ENCODE measurements at places on chromosomes 3 and 15.

GRCh38 chr15:100098705-100099104 is 243.1 kb downstream of the ADAMTS17 start:
- DNase-seq = no peak

DNA sequence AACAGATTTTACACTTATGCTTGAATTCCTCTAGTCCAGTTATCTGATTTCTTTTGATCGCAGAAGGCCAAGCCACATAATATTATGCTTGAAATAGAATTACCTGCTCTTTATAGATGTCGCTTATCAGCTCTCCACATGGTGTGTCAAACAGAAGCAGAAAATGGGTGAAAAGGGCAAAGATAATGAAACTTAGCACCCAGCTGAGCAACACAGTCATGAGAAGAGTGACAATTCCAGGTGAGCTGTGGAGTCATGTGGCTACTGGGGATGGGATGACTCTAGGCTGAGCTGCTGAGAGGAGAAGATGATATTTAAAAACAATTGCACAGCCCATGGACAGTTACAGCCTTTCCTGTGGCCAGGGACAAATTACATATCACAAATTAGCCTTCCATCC is 398.7 kb upstream of the PDZRN3 start:
- DNase-seq = no peak

DNA sequence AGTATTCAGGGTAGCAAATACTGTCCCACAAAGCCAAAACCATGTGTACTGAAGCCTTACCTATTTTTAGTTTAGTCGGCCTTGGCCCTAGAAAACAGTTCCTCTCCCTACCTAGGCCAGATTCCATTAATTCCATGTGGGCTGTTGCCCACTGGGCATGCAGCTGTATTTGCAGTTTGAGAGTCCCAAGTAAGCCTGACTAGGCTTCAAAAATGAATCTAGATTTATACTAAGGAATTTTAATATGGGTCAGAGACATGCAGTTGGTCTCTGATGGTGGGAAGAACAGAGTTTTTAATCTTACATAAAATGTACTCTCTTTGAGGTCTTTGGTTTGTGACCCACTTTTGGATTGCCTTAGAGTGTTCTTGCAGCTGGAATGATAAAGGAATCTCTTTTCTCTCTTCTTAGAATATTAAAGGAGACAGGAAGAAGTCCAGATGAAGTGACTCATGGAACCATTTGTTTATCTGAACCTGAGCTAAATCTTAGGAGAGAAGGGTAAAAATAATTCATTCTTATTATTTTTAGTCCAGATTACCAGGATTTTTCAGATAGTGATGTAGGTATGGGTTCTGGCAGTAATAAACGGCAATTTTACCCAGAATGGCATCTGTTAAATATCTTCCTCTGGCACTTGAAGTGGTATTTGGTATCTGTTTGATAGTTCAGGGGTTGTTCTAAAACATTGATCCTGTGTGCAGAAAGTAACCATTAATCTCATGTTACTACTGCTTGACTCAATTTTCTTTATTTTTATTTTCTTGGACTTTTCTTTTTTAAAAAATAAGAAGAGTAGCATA is 33.8 kb downstream of the GLCE start:
- DNase-seq = no peak

DNA sequence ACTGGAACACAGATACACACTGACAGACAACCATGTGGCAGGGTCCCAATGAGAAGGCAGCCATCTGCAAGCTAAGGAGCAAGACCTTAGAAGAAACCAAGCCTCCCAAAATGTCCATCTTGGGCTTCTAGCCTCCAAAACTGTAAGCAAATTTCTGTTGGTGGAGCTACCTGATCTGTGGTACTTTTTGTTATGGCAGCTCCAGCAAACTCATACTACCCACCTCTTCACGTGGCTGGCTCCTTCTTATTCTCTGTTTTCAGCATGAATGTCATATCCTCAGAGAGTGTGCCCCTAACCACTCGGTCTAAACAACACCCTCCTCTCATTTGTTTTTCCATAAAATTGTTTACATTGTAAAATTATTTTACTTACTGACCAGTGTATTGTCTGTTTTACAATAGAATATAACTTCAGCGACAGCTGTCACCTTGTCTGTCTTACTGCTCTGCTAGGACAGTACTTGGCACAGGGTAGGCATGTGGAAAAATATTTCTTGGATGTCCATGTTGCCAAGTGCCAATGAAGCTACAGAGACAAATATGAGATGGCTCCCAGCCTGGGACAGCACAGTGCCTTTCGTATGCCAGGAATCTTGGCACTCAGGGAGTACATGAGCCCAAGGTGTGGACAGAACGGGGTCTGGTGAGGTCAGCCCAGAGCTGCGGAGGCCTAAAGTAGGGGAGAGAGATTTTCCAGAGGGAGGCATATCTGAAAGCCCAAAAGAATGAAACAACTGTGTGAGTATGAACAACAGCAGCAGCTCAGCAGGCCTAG is 17.4 kb upstream of the SLC25A36 start:
- DNase-seq = no peak

GRCh38 chr15:75211436-75212199 is 9.9 kb downstream of the C15orf39 start:
- no peak for DNase-seq

DNA sequence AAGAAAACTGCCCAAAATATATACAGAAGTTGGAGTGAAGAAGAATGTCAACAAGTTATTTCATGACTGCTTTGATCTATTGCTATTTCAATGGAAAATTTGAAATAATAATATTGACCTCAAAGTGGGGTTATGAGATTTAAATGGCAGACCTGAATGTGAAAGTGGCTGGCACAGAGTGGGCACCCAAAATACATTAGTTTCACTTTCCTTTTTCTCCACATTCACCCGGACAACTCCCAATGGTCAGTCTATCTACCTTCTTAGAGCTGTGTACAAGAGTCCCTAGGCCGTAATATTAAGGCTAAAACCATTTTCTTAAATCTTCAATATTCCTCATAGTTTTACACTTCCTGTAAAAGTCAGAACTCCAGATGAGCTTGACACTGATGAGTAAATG is 61.6 kb upstream of the ETV5 start:
- no peak for DNase-seq

GRCh38 chr3:1117843-1118473 is 25.1 kb downstream of the CNTN6 start:
- DNase-seq = no peak

DNA sequence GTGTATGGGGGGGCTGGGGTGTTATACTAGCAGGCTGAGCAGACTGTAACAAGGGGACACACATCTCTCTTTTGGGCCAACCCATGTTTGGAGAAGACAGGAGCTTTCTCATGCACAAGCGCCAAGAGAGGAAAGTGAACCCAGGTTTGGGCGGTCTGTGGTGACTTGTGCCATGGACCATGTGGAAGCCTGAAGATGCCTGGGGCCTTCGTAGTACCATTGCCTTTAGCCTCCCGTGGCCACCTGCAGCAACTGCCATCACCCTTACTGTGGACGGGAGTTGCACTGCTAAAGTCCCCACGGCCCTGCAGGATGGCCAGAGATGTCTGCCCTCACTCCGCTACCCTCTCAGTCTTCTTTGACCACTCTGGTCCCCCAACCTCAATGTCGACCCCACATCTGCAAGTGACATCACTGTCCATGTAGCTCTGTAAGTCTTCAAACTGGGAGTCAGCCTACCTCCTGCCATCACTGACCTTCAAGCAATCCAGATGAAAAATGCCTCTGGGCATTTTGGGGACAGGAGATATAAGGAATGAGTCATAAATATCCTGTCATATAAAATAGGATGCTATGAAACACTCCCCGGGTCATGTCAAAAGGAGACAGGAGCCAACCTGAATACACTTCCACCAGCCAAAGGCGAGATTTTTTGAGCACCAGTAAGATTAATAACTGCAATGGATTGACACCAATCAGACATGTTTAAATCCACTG is 74.7 kb upstream of the C15orf39 start:
- no peak for DNase-seq

- no peak for DNase-seq
Observed at GRCh38 chr3:64008487-64009351, 14.6 kb downstream of the PSMD6 start.

DNA sequence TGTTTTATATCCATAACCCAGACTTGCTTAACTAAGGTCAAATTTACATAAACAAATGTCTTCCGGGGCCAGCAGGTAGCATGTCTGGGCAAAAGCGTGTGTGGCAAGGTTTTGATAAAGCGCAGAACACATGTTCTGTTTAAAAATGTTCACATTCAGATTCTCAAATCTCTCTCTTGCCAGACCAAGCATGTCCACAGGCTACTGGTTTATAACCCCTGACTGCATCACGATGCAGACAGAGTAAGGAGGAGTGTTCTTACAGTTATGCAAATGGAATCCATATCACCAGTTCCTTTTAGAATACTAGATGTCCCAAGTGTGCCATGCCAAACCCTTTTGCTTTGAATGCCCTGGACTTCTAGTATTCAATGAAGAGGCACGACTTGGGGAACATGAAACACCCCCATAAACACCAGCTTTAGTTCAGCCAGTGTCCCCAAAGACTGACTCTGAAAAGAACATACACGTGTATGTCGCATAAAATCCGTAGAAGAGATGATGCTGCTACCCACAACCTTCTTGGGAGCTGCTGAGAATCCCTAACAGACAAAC is 412.0 kb downstream of the CNTN4 start:
- DNase-seq = no peak

- no peak for DNase-seq
Observed at GRCh38 chr3:150220799-150221198, 187.3 kb upstream of the TSC22D2 start.

- DNase-seq = no peak
Observed at GRCh38 chr3:185062191-185062590, 90.7 kb downstream of the C3orf70 start.

DNA sequence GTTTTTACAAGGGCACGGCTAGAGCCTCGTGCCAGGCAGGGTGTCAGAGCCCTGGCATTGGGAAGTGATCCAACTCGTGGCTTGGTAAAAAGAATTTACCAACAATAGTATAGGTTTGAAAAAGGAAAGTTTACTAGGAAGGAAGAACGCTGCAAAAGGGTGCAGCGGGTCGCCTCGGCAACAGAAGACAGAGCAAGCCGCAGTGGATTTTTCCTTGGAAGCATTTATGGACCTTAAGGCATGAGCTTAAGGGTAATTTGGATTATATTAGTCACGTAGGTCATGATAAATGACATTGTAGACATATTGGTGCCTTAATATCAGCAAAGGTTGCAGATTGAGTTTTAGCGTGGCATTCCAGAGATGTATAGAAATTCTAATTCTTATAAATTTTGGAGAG is 163.4 kb upstream of the PPP2R3A start:
- no peak for DNase-seq

GRCh38 chr3:56055546-56055945 is 412.7 kb downstream of the ERC2 start:
- no peak for DNase-seq

DNA sequence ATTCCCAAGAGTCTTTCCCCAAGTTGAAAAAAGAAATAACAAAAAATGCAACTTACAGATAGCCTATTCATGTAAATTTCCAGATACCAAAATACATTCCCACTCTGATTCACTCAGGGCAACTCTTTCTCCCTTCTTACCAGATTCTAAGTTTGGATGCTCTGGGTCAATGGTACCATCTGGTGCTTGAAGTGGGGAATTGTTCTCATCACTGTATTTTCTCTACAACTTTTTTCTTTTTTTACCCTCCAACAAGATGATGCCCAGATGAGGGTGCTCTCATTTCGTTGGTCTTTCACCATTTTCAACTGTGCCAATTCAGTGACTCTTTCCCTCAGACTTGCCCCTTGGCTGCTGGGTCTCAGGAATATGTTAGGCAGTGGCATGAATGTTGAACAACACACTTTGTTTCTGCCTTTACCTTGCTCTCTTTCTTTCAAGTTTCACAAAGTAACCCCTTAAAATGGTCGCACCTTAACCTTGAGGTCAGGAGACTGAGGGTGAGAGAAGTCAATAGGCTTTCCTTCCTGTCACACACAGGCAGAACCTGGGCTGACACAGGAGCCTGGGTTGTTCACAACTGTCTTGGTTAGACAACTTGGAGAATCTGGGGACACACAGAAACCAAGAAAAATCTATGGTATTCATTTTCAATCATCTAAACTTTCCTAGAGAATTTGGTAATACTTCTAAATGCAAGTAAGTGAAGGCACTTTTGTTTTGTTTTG is 330.7 kb upstream of the SLCO3A1 start:
- DNase-seq = no peak

DNA sequence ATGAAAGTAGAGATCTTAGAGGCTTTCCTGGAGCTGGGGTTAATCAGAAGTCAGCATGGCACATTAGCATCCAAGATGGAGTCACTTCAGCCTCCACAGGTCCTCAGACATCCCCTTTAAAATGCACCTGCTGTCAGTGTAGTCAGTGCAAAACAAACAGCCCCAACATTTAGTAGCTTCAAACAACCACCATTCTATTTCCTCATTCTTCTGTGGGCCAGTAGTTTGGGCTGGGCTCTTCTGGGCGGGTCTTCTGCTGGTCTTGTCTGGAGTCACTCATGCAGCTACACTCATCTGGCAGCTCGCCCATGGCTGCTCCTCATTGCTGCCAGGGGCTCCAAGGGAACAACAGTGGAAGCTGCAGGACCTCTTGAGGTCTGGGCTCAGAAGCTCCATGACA is 99.9 kb downstream of the TLE3 start:
- no peak for DNase-seq

GRCh38 chr3:79257791-79258190 is 510.0 kb downstream of the ROBO1 start:
- DNase-seq = no peak

GRCh38 chr15:78761020-78761419 is 50.2 kb downstream of the ADAMTS7 start:
- no peak for DNase-seq

- no peak for DNase-seq
Observed at GRCh38 chr3:23985747-23986544, 40.9 kb downstream of the NR1D2 start.

DNA sequence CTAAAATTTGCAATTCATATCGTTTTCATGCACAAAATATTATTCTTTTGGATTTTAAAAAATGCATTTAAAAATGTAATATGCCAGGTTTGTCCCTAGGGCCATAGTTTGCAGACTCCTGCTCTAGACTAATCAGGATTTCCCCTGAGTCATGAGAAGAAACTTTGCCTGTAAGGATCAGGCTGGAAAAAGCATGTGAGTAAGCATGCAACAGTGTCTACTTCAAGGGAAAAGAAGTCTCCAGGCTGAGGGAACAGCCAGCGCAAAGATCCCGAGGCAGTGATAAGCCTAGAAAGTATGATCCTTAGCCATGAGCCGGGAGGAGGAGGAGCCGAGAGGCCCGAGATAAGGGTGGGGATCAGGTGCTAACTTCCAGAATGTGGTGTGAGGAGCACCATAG is 382.8 kb upstream of the CFAP20DC start:
- DNase-seq = no peak

DNA sequence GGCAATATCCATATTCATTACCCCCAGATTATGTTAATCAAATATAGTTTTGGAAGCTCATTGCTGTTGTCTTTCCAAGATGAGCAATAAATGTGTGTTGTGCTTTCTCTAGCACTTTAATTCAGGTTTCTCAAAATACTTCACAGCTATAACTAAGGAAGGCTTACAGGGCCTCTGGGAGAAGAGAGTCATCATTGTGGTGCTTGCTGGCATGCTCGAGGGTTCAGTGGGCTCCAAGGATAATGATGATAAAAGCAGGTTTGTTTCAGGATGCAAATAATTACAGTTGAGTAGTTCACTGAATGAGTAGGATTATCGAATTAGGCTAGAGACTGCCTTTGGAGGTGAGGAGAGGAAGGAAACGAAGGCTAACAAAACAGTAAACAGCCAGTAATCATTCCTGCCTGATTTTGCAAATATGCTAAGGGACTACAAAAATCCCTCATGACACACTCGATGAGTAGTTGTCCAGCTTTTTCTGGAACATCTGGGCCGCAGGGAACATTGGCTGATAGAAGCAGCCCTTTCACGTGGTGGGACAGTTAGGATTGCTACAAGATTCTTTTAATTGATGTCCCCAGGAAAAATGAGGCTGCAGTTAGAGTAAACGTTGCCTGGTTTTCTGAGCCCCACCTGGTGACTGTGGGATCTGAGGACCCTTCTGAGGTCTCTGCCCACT is 54.1 kb downstream of the SLC7A14 start:
- no peak for DNase-seq
